ENCODE measurements at places on chromosomes 4 and X.

GRCh38 chr4:766152-766515, 59.8 kb downstream of the CPLX1 start:
- no peak for DNase-seq

DNA sequence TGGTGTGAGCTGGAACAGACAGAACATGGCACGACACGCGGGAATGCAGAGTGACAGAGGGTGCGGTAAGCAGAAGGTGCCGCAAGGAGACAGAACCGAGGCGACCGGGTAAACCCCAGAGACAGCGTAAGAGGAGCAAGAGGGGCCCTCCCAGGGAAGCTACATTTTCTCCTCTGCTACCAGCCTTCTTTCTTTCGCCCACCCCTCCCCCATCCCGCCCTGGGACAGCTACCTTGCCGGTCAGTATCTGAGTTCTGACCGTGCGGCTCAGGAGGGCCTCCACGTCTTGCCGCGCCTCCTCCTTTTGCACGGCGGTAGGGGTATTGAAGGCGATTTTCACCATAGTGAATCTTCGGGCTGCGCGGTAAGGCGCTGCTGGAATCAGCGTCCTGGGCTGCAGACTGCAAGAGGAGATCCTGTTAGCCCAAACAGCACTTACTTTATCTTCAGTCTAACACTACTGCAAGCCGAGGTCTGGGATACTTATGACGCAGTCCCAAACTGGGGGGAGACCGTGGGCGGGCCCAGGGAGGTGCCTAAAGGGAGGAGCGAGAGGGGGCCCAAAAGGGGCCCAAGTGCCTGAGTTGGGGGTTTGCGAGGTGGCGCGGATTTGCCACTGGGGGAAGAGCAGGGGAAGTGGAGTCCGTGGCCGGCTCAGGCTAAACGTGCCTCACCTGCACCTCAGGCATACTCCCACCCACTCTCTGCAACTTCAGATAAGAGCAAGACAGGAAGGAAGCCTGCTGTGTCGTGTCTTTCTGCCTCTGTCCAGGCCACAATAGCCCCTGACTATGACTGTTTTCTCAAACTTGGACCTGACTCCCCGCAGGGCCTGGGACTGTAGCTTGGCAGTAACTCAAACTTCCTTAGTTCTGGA, at the start of gene ITM2A:
ITM2A (minus strand) TSS at position 462 of the 877 bp plus-strand sequence; CDS start at position 343, 119 bp downstream.
- DNase-seq, result peak; percentile 51

GRCh38 chrX:68175562-68175961, 257.7 kb downstream of the OPHN1 start:
- no peak for DNase-seq

- no peak for DNase-seq
Observed at GRCh38 chr4:45317276-45317675, 590.9 kb upstream of the GNPDA2 start.

DNA sequence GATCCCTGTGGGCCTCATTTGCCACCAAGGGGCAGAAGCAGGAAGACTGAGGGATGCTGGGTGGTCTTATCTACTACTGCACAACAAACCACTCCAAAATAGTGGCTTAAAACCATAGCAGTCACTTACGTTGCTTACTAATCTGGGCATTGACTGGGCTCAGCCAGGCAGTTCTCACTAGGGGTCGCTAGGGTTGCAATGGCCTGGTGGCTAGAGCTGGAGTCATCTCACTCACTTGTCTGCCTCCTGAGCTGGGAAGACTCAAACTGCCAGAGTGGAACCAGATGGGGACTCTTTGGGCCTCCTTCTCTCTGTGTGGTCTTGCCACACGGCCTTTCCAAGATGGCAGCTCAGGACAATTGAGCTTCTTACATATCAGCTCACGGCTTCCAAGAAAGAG, 216.3 kb upstream of the BCOR start:
- no peak for DNase-seq

DNA sequence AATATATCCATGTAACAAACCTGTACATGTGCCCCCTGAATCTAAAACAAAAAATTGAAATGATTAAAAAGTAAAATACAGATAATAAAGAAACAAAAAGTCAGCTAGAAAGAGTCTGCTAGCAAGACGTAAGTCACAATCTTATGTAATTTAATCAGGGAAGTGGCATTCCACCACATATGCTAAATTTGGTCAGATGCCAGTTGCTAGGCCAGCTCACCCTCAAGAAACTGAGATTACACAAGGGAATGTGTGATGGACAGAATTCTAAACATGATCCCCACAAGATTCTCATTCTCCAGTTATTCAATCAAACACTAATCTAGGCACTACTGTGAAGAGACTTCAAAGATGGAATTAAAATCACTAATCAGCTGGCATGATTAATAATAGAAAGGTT, 689.3 kb downstream of the CENPC start:
- DNase-seq, result no peak

Measured in CD4-positive, alpha-beta T cell treated with Interleukin-6 at 100 ng/mL for 8 hours (primary cell).